ENCODE measurements at places on chromosomes 1 and 21. TPM values are rescaled to one million over a fixed set of nuclear protein-coding genes. Genes with fewer than 3 reads are reported as not detected.

Gene S100A7A
- total RNA-seq: not detected

Gene NBPF10
- 1.7 TPM for total RNA-seq

Gene FOXD3
- total RNA-seq: not detected

Gene CFHR5
- total RNA-seq: 59.4 TPM

Gene SMIM12
- total RNA-seq: 30.6 TPM

Gene ELAPOR1
- total RNA-seq: 0.17 TPM

Gene TMEM52
- 4.5 TPM for total RNA-seq

Data from right lobe of liver (tissue), 6 donors.